Liver (tissue), 10 donors: ENCODE measurements at places on chromosomes 2 and 18. TPM values are rescaled to one million over a fixed set of nuclear protein-coding genes. Genes with fewer than 3 reads are reported as not detected.

The HSPD1 gene
- 269 TPM for polyA plus RNA-seq

The HOXD9 gene
- not detected for polyA plus RNA-seq

The C2orf74 gene
- 7.6 TPM for polyA plus RNA-seq

The NCL gene
- 121 TPM for polyA plus RNA-seq

DNA sequence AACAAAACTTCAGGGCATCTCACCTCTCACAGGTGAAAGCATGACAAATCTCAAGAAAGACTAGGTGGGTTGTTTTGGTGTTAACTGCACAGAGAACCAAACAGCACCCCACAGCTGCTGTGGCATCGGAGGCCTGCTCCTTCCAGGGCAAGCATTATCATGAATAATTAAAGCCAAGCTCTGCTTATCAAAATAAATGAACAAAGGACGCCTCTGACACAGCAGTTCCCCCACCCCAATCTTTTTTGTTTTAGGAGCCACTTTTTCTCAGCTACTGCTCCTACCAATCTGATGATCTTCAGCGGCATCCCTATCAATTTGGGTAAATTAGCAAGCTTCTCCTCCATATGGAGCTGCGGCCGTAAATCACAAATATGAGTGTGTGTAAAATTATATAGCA is 58.6 kb downstream of the KLF7 start:
- no peaks in the 10 kb centered on the region for H3K4me1 ChIP-seq
- no peaks in the 10 kb centered on the region for H3K27me3 ChIP-seq
- no peak for DNase-seq
- no peak overlapping the region for H3K4me3 ChIP-seq
- H3K27ac ChIP-seq = no peak overlapping the region

GRCh38 chr2:181367411-181367810 is 89.8 kb upstream of the ITGA4 start:
- no peaks in the 10 kb centered on the region for H3K4me1 ChIP-seq
- H3K36me3 ChIP-seq = no peaks in the 10 kb centered on the region
- no peak overlapping the region for H3K27ac ChIP-seq
- no peak overlapping the region for H3K4me3 ChIP-seq
- no peak for DNase-seq

DNA sequence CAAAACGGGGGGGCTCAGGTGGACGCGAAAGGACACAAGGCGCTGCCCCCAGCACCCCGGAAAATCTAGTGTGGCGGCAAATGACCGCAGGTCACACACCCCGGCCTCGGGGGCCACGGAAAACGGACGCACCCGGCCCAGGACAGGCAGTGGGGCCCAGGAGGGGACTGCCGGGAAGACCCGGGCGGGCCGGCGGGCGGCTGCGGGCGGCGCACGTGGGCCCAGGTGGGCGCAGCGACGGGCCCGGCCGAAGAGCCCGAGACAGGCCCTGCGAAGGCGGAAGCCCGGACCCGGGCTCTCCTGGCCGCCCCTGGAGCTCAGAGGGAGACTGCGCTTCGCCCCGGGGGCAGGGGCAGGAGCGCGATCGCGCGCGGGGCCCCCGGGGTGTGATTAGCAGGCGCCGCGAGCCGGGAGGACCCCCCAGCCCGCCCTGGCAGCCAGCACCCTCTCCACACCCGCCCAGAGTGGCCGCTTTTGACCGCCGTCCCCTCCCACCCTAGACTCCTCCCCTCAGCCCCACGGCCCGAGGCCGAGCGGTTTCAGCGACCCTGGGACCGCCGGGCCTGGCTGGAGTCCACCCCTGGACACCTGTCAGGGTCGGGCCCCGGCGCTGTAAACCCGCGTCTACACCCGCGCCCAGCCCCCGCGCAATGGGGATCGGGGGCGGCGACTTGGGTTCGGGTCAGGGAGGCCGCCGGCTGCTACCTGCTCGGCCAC is 773 bp downstream of the MBP start:
- H3K27me3 ChIP-seq = no peaks in the 10 kb centered on the region
- peak; percentile 79 for DNase-seq
- H3K4me3 ChIP-seq = peak overlapping the region; percentile 94
- H3K4me1 ChIP-seq = peaks cover 8% of the 10 kb centered on the region
- no peaks in the 10 kb centered on the region for H3K36me3 ChIP-seq

DNA sequence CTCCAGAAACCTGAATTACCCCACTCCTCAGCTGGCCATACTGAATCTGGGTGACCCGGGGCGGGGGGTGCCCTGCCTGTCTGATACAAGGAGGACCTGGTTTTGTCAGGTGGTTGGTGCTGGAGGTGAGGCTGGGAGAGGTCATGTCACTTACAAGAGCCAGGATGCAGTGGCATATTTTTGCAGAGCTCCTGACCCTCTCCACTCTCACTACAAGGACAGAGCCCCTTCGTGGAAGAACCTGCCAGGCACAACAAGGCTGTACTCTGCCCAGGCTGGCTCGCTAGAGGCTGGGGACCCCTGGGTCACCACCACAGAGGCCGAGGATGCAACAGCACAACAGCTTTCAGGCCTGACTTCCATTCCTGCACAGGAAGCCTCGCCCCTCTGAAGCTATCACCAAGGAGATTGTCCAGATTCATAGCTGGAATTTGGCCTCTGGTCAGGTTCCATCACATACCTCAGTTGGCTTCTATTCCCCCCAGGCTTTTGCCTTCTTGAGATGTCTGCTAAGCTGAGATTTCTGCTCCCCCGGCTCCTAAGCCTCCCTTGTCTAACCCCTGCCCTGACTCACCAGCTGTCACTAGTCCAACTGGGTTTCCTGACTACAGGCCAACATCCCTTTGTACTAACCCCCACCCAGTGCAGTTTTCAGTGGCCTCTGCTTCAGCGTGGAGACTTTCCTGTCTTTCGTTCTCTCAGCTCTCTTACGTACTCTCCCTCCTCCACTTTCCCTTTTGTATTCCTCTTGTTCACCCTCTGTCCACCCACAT is 132.5 kb upstream of the EPAS1 start:
- no peaks in the 10 kb centered on the region for H3K27me3 ChIP-seq
- DNase-seq = no peak
- peaks cover 24% of the 10 kb centered on the region for H3K36me3 ChIP-seq

GRCh38 chr18:35407871-35408481 is 30.8 kb upstream of the ZNF396 start:
- no peak overlapping the region for H3K27ac ChIP-seq
- DNase-seq = no peak
- H3K4me1 ChIP-seq = peaks cover 4% of the 10 kb centered on the region
- no peaks in the 10 kb centered on the region for H3K27me3 ChIP-seq

DNA sequence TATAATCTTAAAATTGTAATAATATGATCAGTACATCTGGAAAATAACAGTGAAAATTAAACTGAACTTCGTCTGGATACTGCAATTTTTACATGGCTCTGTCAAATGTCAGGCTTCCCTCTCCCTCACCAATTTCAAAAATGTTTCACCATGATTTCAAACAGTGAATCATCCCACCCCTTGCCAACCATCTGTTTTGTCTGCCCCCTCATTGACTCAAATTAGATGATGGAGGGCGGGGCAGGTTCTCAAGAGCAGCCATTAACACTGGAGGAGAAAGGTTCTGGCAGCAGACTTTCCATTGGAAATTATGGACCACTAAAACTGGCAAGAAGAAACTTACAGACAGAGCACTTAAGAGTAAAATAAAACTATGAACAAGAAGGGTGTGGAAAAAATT is 1195.7 kb upstream of the ZEB2 start:
- DNase-seq = no peak
- no peak overlapping the region for H3K27ac ChIP-seq

DNA sequence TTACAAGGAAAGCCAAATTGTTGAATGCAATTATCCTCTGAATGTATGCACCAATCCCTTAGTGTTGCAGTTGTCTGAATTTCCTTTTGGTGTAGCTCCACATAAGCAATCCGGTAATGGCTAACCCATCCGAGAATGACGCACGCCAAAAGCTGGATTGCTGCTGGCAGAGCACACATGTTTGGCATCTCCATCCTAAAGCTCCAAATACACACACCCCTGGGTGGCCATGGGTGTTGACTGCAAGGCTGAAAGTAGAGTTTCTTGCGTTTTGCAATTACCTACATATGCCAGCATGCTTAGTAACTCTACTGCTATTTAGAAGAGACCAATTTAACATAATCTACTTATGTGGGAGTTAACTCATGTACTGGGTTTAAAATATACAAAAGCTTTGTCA is 53.1 kb downstream of the KCTD1 start:
- no peaks in the 10 kb centered on the region for H3K27me3 ChIP-seq
- H3K4me3 ChIP-seq = no peak overlapping the region
- no peak for DNase-seq
- no peaks in the 10 kb centered on the region for H3K4me1 ChIP-seq

DNA sequence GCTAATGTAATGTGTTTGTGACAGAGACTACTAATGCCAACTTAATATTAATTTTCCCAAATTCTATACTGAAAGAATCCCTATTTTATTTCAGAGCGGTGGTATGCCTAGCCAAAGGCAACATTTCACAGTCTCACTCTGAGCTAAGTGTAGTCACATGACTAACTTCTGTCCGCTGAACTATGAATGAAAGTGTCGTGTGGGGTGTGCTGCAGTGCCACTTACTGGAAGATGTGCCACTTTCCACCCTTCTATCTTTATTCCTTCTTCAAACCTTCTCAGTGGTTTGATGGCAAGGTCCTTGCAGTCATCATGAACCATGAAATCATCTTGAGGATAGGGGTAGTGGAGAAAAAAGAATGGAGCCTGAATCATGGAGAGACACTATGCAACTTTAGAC is 47.3 kb upstream of the C1D start:
- no peaks in the 10 kb centered on the region for H3K27me3 ChIP-seq
- no peak for DNase-seq
- no peaks in the 10 kb centered on the region for H3K36me3 ChIP-seq
- no peaks in the 10 kb centered on the region for H3K4me1 ChIP-seq
- no peak overlapping the region for H3K4me3 ChIP-seq

DNA sequence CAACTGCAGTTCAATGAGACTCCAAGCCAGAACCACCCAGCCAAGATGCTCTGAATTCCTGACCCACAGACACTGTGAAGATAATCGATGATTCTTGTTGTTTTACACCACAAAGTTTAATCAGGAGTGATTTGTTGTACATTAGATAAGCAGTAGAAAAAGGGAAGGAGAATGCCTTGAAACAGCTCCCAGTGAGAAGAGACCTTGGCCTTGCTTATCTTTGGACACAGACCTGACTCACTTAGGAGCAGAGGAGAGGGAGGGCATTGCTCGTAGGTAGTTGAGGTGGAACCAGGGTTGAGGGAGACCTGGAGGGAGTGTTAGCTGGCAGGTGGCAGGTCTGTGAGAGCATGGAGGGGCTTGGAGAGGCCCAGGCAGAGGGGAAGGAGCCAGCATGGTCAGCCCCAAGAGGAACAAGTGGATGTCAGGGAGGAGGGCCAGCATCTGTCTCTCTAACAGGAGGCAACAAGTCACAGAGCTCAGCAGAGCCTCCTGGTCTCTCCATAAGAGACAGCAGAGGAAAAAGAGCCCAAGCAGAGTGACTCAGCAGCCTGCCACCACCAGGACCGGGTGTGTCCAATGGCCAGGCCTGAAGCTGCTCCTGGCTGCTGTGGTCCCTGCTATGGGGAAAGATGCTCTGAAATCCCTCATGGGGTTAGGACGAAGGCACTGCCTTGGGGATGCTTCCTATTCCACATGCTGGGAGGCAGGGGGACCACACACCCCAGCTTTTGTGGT is 161.6 kb upstream of the CAPN13 start:
- DNase-seq = no peak
- no peaks in the 10 kb centered on the region for H3K36me3 ChIP-seq
- no peaks in the 10 kb centered on the region for H3K27me3 ChIP-seq
- no peak overlapping the region for H3K27ac ChIP-seq
- no peak overlapping the region for H3K4me3 ChIP-seq

- H3K36me3 ChIP-seq = no peaks in the 10 kb centered on the region
- no peak overlapping the region for H3K4me3 ChIP-seq
- H3K27ac ChIP-seq = no peak overlapping the region
Measured at GRCh38 chr2:154623819-154624218, 74.7 kb upstream of the KCNJ3 start.

DNA sequence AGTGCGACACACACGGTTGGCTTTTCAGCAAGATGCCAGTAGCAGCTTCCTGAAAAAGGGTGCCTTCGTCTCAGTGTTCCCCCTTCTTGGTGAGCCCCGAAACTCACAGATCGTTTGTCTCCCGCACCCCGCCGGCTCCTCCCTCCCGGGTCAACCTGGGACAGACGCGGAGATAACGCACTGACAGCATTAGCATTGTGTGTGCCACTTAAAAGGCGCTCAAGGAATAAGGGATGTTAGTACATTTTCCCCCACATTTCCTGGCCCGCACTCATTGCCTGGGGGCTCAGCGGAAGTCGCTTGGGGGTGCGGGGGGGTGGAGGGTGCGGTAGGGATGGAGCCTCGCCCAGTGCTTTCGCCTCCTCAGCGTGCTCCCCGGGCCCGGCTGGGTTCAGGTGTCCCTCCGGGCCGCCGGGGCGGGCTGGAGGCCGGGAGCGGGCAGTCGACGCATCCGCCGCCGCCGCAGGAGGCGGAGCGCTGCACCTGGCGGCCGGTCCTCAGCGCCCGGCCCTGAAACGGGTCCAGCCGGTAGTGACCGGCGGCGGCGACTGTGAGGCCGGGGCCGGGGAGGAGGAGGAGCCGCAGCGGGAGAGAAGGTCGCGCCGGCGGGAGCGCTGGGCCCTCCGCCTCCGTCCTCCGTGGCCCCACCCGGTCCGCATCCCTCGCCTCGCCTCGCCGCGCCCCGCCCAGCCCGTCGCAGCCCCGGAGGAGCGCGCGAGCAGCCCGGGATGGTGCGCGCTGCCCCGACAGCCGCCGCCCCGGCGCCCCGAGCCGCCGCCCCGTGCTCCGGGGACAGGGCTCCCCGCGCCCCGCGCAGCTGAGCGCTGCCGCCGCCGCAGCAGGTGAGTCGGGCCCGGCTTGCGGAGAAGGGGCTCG is at the start of gene MFSD6:
MFSD6 (plus strand) TSS at position 694 of the 876 bp plus-strand sequence. CDS start 27,675 bp downstream, outside the sequence.
- H3K27me3 ChIP-seq = peaks cover 4% of the 10 kb centered on the region
- H3K27ac ChIP-seq = peak within 1 kb of the TSS; percentile 38
- H3K4me3 ChIP-seq = peak within 1 kb of the TSS; percentile 96
- peaks cover 9% of the 10 kb centered on the region for H3K4me1 ChIP-seq

GRCh38 chr2:71884303-71885042 is 263.2 kb downstream of the CYP26B1 start:
- H3K27me3 ChIP-seq = no peaks in the 10 kb centered on the region
- H3K36me3 ChIP-seq = no peaks in the 10 kb centered on the region
- no peaks in the 10 kb centered on the region for H3K4me1 ChIP-seq
- no peak overlapping the region for H3K27ac ChIP-seq

GRCh38 chr2:225097035-225097434 is 54.8 kb upstream of the DOCK10 start:
- DNase-seq = no peak
- H3K27ac ChIP-seq = no peak overlapping the region
- no peaks in the 10 kb centered on the region for H3K36me3 ChIP-seq
- H3K27me3 ChIP-seq = peaks cover 5% of the 10 kb centered on the region
- no peak overlapping the region for H3K4me3 ChIP-seq
